ENCODE measurements at places on chromosomes 1 and 21.

DNA sequence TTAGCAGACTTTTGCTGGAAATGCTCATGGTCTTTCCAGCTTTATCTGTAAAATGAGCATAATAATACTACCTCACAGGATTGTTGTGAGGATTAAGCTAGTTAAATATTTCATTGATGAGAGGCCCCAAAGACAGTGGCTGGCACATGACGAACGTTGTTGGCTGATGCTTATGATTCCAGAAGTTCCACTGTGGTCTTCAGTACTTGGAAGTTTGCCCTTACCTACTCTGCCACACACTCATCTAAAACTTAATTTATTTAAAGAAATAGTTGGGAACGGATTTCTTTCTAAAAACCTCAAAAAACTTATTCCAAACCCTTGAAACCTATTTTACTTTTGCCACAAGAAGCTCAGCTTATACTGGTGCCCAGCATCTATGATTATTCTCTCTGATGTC is 170.7 kb downstream of the DHRS3 start:
- DNase-seq, result no peak

DNA sequence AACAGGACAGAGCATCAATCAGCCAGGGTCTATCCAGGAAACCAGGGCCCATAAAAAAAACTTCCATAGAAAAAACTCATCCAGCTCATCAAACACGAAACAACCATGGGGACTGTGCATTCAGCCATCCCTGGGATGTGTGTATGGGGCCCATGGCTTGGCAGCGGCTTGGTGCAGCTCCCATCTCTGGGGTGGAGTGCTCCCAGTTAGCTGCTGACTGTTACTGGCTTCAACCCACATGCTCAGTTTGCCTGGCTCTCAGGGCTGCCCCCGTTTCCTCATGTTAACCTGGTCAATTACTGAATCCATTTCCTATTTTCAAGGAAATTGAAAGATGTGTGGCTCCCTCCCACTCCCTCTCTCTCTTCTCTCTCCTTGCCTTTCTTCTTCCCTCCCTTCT is 37.3 kb upstream of the STUM start:
- no peak for DNase-seq

DNA sequence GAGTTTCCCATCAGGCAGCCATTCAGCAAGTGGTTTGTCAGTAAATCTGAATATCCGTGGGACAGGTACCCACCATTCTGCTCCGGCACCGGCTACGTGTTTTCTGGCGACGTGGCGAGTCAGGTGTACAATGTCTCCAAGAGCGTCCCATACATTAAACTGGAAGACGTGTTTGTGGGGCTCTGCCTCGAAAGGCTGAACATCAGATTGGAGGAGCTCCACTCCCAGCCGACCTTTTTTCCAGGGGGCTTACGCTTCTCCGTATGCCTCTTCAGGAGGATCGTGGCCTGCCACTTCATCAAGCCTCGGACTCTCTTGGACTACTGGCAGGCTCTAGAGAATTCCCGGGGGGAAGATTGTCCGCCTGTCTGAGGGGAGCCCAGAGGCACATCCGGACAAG is 48.4 kb downstream of the B3GALT5 start:
- peak; percentile 44 for DNase-seq

DNA sequence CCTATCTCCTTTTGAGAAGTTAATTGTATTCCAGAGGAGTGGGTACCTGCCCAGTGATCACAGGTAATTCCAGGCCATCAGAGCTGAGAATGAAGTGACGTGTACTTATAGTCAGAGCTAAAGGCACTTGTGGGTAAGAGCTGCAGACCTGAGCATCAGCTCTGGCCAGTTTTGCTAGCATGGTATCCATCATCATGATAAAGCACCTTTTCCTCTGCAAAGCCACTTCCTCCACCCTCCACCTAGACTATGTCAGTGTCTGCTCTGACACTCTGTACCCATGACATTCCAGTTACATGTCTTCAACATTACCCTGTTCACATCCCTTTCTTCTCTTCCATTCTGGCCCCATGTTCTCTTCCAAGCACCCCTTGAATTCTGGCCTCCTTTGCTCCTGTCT is 157.3 kb downstream of the GRIK3 start:
- peak; percentile 5 for DNase-seq

- DNase-seq, result no peak
Measured at GRCh38 chr1:57839067-57839466, 415.2 kb upstream of the DAB1 start.

GRCh38 chr1:222165629-222166028 is 382.3 kb downstream of the HHIPL2 start:
- DNase-seq, result no peak

GRCh38 chr1:223756806-223757700 is 44.7 kb downstream of the CAPN2 start:
- no peak for DNase-seq

DNA sequence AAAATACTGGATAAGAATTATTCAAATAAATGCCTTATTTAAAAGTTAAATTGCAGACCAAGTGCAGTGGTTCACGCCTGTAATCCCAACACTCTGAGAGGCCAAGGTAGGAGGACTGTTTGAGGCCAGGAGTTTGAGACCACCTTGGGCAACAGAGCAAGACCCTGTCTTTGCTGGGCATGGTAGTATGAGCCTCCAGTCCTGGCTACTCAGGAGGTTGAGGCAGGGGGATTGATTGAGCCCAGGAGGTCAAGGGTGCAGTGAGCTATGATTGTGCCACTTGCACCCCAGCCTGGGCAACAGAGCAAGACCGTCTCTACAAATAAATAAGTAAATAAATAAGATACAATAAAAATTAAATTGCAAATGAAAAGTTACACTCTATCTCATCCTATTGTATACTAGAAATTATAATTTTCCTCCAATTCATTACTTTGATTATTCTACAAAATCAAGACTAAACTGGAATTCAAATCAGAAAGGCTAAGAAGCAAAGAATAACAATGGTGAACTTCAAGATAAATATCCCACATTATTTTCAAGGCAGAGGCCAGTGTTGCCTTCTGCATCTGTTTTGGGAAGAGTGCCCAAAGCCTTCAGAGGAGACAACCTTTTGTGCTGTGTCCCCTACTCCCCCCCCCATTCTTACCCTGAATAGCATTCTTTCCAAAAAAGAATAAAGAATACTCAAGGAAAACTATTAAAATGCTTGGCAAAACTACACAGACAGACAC is 73.3 kb upstream of the IRF2BP2 start:
- no peak for DNase-seq

DNA sequence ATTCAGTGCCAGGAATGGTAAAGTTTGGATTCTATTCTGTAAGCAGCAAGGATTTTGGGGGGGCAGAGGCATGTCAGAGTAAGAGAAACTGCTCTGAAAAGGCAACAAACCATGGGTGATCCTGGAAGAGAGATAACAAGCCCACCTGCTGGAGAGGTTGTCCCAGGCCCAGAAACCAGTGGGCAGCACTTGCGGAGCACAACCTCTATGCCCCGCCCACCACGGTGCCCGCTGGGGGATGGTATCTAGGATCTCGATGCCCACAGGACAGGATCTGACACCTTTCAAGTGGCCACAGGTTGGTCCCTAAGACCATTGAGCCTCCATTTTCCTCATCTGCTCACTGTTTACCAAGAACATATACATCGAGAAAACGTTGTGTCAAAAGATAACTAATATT is 20.3 kb upstream of the MUL1 start:
- DNase-seq, result no peak

- no peak for DNase-seq
Measured at GRCh38 chr1:78153092-78153736, 107.4 kb downstream of the GIPC2 start.

DNA sequence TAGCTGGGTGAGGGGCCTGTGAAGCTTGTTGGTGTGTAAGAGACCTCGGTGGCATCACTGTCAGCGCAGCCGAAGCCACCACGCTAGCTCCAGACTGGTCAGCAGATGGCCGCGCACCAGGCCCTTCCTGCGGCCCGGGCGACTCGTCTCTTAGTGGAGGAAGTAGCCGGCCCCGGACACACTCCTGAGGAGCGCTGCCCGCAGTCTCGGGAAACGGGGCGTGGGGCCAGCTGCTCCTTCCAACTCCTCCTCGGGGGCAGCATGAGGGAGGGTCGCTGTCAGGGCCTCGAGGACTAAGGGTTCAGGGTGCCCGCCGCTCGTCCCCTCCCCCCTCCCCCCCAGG is 20.4 kb downstream of the H3-3A start:
- DNase-seq, result peak; percentile 68

- DNase-seq, result no peak
Measured at GRCh38 chr1:114328361-114328904, 174.8 kb upstream of the SYT6 start.

- DNase-seq, result no peak
Measured at GRCh38 chr1:185156288-185156853, 382 bp downstream of the TRMT1L start.

- peak; percentile 83 for DNase-seq
Measured at GRCh38 chr21:35508139-35508888, 459.2 kb upstream of the RUNX1 start.

- DNase-seq, result no peak
Measured at GRCh38 chr1:21586222-21586621, 77.0 kb downstream of the ALPL start.

DNA sequence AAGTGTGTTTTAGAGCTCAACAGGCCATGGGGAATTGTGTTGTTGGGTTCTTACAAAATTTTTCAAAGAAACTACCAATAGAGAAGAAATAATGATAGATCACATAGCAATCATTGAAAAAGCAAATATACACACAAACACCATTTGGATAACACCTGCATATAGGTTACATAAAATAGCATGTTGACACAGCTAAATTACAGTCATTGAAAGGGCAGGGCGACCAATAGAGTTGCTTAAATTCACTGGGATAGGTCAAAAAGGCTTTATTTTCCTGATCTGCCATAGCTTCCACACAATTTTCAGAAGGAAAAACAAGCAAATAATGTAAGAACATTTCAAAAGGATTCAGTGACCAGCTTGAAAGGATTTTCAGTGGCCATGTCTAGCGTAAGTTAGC is 57.9 kb upstream of the FGGY start:
- DNase-seq, result no peak

GRCh38 chr1:169309178-169310166 is 58.1 kb downstream of the NME7 start:
- DNase-seq, result no peak

- DNase-seq, result no peak
Measured at GRCh38 chr1:201169971-201170532, 15.8 kb upstream of the TMEM9 start.

GRCh38 chr1:53681351-53681976 is 57.5 kb downstream of the GLIS1 start:
- DNase-seq, result no peak

GRCh38 chr1:226884966-226885820 is 14.8 kb downstream of the PSEN2 start:
- no peak for DNase-seq

DNA sequence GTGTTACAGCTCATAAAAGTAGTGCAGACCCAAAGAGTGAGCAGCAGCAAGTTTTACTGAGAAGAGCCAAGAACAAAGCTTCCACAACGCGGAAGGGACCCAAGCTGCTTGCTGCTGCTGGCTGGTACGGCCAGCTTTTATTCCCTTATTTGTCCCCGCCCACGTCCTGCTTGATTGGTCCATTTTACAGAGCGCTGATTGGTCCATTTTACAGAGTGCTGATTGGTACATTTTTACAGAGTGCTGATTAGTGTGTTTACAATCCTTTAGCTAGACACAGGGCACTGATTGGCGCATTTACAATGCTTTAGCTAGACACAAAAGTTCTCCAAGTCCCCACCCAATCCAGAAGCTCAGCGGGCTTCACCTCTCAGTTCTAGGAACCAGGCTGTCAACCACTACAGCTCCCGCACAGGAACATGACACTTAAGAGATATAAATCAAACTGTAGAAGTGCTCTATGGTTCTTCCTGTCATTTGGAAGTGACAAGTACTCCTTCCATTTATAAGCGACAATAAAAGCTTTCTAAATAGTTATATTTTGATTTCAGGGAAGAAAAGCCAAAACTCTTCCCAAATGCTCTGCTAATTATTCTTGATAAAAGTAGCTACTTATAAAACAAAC is 28.5 kb downstream of the RNF115 start:
- DNase-seq, result no peak

DNA sequence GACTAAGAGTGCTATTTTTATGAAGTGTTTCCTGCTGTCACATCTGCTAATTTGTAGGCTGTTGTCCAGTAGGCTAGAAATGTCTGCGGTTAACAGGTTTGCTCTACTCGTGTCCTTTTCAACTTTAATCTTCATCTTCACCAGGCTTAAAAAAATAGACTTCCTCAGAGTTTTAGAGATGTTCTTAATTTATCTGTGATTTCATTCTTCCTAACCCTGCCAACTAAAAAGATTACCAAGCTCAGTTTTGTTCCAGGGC is 66.8 kb downstream of the SASS6 start:
- no peak for DNase-seq

GRCh38 chr1:113396585-113396984 is 6.3 kb downstream of the MAGI3 start:
- no peak for DNase-seq

DNA sequence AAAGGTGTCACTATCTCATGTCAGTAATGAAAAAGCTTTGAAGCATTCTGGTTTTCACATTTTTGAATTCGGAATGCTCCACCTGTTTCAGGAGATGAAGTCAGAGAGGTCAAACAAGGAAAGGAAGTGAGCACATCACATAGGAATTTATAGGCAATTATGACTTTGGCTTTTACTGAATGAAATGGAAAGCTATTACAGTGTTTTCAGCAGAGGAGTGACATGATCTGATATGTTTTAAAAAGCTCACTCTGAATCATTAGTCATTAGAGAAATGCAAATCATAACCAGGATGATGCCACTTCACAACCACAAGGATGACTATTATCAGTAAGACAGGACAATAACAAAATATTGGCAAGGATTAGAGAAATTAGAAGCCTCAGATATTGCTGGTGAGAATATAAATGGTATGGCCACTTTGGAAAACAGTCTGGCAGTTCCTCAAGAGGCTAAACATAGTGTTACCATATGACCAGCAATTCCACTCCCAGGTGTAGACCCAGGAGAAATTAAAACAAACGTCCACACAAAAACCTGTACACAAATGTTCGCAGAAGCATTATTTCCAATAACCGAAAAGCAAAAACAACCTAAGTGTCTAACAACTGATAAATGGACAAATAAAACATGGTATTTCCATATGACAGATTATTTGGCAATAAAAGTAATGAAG is 7.5 kb downstream of the TAF1A start:
- DNase-seq, result no peak

DNA sequence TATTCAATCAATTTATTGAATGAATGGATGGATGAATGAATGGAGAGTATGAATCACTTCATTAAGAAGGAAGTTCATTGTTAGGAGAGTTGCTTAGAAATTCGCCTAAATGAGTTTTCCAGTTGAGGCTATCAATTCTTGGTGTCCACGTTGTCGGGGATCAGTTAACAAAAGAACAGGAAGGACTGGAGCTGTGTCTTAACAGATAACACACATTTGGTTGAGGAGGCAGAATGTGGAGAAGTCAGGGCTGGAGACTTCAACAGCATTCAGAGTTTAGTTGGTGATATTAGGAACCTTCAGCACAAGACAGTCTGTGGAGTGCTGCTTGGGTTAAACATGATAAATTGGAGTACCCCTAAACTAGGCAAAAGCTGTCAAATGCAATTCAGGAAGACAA is 33.7 kb downstream of the ZBTB18 start:
- no peak for DNase-seq

DNA sequence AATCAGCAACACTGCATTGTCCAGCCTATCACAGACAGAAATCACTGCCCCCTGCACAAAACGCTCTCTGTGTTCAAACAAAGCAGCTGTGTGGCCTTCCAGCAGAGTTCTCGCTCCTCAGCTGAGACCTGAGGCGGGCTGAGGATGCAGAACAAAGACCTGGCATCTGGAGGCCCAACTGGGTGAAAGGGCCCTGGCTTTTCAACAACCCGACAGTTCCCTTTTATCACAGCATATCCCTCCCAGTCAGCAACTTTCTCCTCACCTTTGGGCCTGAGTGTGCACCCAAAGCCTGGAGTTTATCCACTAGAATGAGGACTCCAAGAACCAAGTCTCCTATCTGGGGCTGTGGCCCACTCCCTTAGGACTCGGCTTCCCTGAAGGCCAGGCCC is 42.6 kb upstream of the A3GALT2 start:
- no peak for DNase-seq
